ENCODE measurements at places on chromosomes 1 and 21.
A peak's percentile ranks its signal among the peaks of the same experiment; 100 is the strongest.

DNA sequence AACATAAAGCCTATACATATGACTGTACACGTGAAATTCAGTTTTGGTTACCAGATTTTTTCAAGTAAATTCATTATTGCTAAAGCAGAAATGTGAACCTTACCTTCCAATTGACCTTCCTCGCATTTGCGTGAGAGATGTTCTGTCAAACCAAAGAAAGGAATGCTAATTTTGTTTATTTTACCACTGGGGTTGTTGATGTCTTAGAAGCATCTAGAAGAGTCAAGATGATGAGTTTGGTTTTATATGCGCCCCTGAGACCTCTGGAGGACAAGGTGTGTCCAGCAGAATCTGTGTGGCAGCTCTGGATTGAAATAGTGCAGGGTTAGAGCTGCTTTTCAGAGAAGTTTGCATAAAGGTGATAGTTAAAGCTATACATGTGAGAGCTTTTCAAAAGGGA lies 48.4 kb downstream of the ZBTB40 start:
- DNase-seq = peak; percentile 70

GRCh38 chr1:31326461-31326860 lies 29.6 kb downstream of the ZCCHC17 start:
- DNase-seq = no peak

DNA sequence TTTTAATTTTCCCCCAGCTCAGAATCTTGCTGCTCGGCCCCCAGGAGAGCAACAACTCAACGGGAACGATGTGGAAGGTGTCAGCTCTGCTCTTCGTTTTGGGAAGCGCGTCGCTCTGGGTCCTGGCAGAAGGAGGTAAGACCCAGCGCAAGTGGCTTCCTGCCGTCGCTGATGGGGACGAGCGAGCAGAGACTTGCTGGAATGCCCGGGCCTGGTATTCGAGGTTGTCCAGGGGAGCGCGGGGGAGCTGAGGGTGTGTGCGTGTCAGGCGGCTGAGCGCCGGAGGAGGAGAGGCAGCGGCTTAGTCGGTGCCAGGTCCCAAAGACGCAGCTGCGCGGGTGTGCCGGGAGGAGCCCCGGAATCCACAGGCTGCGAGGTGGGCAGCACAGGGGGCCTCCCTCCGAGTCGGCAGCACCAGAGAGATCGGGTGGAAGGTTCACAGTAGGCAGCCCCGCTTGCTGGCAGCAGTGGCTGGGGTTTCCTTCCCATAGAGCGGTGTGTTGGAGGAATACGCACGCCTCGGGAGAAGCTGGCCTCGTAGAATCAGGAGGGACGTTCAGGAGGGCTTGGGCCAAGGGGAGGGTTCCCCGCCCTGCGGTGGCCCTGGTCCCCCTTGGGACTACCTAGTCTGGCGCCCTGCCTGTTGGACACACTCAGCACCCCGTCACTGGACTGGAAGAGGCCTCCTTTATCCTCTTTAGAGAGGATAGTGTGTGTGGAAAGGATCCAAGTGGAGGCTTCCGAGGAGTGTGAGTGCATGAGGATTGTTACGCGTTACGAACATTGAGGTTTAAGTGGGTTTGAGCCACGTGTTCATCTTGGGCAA lies 547 bp downstream of the PDPN start:
- peak; percentile 30 for DNase-seq

DNA sequence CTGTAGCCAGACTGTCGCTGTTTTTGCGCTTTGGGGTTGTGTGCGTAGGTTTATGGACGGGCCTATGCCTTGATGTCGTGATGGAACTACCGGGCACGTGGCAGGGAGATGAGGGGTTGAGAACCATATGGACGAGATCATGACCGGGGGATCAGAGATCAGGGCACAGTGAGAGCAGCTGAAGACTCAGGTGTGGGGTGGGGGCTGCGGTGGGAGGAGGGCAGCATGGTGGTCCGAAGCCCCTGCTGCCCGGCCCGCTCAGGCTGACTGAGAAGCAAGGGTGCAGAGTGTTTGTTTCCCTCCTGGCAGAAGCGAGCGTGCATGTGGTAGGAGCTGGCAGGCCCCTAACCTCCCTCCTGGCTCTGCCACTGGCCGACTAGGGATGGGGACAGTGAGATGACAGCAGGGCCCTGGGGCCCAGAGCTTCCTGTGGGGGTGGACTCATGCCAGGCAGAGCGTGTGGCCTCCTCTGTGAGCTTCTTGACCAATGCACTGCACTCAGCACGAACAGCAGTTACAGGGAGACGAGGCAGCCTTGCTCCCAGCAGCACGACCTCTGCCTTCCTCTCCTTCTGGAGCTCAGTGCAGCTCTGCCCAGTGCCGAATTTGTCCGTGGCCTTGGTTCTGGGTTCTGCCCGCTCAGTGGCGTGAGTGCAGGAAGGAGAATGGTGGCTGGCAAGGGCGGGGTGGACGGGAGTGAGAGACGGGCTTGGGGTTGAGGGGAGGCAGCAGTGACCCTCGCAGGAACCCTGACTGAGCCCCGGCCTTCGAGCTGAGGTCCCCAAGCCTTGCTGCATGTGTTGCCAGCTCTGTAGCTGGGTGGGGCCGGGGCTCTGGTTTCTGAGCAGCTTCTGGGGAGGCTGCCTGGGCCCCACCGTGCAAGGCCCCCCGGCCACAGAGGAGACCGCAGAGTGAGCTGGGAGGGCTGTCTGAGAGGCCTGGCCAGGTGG lies 22.2 kb upstream of the LRRC3 start:
- no peak for DNase-seq

GRCh38 chr1:187509091-187509490 lies 680.3 kb downstream of the PLA2G4A start:
- DNase-seq = peak; percentile 34

GRCh38 chr1:28456078-28456477 lies 49.8 kb upstream of the RCC1 start:
- peak; percentile 89 for DNase-seq

DNA sequence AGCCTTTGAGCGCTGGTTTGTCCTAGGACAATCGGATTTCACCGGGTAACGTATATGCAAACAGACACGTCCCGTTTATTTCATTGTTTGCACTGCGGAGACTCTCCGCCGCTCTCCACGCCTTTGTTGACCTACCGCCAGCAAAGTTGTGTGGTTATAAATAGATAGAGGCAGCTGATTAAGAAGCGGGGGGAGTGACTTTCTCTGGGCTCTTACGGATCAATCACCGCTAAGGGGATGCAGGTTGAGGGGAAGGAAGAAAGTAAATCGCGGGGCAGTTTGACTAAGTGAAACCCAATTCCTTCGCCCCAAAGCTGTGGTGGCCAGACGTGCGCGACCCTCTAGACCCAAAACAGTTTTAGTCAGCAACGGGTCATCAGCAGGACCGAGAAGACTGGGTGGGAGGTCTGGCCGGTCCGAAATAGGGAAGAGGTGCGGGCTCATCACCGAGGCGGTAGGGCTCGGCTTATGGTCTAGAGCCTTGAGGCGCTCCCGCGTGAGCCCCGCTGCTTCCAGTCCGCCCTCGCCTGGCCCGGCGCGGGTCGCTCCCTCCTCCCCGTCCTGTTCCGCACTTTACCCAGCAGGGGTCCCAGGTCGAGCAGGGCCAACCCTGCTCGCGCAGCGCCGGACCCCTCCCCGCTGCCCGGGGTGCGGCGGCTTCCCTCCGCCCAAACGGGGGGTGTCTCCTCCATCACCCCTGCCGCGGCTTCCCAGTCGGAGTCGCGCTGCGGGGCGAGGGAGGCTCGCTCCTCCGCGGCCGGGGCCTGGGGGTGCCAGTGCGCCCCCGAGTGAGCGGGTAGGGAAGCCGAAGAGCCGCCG lies 120.8 kb upstream of the RRP15 start:
- DNase-seq = peak; percentile 26

GRCh38 chr1:235883261-235883927 lies 16.7 kb upstream of the LYST start:
- DNase-seq = peak; percentile 96

- no peak for DNase-seq
Observed at GRCh38 chr1:189336115-189337100, 1141.3 kb downstream of the BRINP3 start.

DNA sequence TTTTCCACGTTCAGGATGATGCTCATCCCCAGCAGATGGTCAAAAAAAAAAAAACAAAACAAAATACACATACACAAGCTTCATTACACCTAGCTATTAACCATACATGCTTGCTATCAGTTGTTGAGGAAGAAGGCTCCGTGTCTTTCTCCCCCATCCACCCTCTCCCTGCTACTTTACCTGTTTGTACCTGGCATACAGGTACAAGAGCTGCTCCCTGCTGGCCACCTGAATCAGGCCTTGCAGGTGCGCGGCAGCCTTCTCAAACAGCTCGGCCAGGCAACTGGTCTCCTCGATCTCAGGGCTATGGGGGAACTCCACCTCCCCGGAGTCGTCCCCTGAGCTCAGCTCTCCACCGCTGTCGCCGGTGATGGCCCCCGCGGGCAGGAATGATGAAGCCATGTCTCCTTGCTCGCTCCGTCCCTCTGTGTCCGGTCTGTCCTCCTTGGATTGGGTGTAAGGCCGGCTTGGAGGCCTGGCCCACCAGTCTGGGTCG lies 464 bp downstream of the ACBD6 start:
- DNase-seq = no peak

DNA sequence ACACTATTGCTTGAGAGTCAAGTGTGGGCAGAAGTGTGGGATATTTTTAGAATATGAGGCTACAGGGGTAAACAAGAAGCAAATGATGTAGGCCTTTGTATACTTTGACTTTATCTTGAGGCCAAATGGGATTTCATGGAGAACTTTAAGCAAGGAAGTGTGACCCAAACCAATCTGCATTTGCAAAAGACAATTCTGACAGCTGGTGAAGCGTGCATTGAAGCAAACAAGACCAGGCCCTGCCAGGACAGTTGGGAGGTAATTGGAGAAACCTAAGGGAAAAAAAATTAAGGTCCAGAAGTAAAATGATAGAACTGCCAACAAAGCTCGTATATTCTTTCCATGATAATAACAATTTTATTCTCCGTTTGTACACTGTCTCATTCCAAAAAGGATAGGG lies 168.3 kb downstream of the TM2D1 start:
- DNase-seq = no peak

DNA sequence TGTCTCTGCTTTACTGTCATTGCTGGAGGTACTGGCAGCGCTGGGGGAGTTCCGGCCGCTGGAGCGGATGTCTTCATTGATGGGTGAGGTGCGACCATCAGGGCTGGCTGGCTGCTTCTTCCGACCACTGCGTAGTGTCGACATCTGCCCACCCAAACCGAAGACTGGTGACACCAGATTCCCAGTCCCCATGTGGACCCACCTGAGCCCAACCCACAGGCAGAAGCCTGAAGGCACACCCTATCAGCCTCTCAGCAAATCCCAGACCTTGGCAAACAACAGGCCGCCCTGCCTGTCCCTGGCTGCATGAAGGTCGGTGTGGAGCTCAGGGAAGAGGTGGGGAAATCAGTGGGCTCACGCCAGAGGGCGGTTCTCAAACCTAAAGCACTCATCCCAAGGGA lies 44.8 kb downstream of the SLC45A1 start:
- no peak for DNase-seq

DNA sequence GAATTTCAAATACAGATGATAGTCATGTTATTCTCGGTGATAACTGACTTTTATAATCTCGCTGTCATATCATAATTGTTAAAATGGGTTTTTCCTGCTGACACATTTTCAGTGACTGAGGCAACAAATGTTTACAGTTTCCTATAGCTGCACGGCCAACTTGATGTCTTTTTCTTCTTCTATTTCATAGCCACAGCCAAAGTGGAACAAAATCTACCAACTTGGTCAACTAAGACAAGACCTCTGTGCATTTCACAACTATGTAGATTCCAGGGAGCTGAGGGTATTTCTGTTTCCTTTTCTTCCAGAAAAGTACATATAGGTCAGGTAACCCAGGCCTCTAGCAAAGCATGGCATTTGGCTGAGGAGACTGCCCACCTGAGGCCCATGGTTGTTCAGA lies 10.4 kb upstream of the AHCYL1 start:
- no peak for DNase-seq

GRCh38 chr1:115296981-115297380 lies 41.1 kb downstream of the NGF start:
- DNase-seq = peak; percentile 56

DNA sequence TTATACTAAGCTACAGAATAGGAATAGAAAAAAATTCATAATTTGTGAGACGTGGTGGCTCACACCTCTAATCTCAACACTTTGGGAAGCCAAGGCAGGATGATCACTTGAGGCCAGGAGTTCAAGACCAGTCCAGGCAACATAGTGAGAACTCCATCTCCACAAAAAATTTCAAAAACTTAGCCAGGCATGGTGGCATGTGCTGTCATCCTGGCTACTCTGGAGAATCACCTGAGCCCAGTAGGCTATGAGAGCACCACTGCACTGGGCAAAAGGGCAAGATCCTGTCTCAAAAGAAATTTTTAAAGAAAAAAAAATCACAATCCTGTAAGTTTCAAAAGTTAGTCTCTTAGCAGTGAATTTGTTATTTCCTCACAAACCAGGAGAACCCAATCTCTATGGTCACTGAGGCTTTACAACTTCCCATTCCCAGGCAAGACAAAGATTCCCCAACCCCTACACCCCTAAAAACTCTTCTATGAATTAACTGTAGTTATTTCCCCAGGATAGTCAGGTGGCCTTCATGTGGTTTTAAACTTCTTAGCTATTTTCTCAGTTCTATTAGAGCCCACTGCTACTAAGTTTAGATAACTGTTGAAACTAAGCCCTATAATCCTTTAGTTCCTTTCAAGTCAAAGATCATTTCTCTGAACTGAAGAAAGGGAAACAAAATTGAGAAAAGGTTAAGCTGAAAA lies 74.5 kb downstream of the FOXJ3 start:
- peak; percentile 43 for DNase-seq

DNA sequence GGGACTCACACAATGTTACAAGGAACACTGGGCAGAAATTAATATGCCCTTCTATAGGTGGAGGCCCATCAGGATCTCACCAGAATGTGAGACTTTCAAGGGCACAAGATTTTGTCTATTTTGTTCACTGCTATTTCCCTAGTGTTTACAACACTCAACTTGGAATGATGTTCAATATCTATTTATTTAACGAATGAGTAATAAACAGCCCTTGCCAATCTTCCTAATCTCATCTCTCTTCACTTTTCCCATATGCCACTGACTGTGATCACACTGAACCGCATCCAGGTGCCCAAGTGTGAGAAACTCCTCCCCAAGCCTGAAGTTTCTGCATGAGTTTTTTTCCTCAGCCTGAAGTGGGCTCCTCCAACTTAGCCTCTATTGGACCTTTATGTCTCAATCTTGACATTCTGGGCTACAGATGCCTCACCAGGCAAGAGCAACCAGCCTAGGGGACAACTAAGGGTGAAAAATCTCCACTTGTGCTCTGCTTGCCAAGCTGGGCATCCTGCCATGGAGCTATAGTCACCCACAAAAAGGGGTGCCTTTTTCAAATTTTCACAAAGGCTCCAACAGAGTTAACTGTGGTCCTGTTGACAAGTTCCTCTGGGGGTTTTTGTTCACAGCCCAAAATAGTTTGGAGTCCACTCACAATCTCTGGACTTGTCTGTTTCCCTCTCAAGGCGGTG lies 105.6 kb downstream of the PLPP3 start:
- no peak for DNase-seq

GRCh38 chr1:119870917-119871596 lies 25.3 kb downstream of the ADAM30 start:
- DNase-seq = peak; percentile 69

- no peak for DNase-seq
Observed at GRCh38 chr1:28905921-28906666, 8.3 kb upstream of the EPB41 start.
